ENCODE measurements at places on chromosomes 16 and 17. TPM values are rescaled to one million over a fixed set of nuclear protein-coding genes. Genes with fewer than 3 reads are reported as not detected.

ACSM3 gene
- 2.1 TPM for total RNA-seq

PYY gene
- not detected for total RNA-seq

OR2C1 gene
- not detected for total RNA-seq

CDK5R1 gene
- total RNA-seq, result 1.2 TPM

GUCY2D gene
- 0.22 TPM for total RNA-seq

MYL4 gene
- total RNA-seq, result not detected

Data from GM23248 (cell line).